DMS79 (cell line): ENCODE measurements at places on chromosomes 4 and X.

GRCh38 chr4:58739275-58739674, 1629.1 kb upstream of the IGFBP7 start:
- no peak for DNase-seq

- no peak for DNase-seq
These were observed 47.3 kb downstream of the TSPAN5 start for GRCh38 chr4:98610926-98611676.

DNA sequence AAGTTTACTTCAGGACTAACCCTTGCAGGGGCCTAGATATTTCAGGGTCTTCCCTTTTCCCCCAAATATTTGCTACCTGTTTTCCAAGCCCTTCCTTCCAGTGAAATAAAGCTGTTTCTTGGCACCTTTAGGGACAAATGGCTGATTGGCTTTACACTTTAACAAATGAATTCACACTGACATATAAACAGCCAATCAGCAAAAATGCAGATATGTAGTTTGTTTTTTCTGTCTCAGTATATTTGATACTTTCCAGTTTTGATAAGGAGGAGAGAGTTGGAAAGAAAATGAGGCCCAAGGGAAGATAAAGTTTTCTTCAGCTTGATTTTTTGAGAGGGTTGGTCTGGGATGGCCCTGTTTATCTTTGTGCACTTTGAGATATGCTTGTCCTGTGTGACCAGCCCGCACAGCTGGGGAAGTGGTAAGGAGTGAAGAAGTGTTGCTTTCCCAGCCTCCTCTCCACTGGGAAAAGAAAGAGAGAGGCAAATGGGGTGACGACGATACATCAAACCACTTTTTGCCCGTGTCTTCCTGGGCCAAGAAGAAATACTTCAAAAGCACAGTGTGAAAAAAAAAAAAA, 67.5 kb downstream of the MGST2 start:
- no peak for DNase-seq

- DNase-seq: no peak
These were observed 33.1 kb upstream of the EFNB1 start for GRCh38 chrX:68795741-68796140.

GRCh38 chr4:1851160-1851559, 4.8 kb downstream of the LETM1 start:
- DNase-seq: no peak

- DNase-seq: no peak
These were observed 377.8 kb upstream of the PRKX start for GRCh38 chrX:4091046-4091760.

DNA sequence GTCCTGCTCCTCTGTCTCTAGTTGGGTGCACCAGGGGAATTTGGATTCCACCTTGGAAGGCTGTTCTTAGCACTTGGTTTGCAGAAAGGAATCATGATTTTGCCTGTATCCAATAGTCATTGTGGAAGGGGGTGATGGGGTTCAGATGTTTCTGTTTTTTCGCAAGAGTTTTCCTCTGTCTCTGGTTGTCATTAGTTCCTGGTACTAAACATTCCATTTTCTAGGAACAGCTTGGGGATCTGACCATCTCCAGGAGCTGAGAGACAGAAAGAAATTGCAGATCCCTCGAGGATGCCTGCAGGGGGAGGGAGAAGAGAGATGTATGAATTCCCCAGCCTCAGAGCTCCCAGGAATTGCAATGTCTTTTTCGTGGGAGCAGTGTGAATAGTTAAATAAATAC, 70.9 kb downstream of the CYTL1 start:
- no peak for DNase-seq

- no peak for DNase-seq
These were observed 7.0 kb upstream of the TLR3 start for GRCh38 chr4:186061921-186062320.

DNA sequence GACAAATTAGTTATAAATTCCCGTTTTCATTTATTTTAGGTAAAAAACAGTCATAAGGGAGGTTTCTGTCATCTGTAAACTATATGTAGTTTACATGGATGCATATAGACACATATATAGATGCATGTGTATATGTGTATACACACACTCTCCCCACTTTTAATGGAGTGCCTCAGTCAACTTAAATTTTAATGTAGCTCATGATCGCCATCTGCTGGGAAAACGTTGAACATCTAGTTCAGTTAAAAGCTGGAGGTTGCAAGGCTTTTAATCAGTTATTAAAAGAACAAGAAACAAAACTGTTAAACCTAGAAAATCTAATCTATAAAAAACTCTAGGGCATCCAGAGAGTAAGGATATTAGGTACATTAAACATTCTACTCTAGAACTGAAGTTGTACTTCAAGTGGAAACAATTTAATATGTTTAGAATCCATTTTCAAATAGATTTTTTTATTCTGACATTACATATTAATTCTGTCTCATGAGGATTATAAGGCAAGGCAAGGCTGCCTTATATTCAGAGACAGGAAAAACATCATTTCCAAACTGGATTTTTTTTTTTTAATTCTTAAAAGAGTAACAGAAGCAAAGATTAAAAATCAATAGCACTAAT, 122.6 kb downstream of the SHISA3 start:
- DNase-seq: no peak

- DNase-seq: no peak
These were observed 8.5 kb upstream of the PCDH19 start for GRCh38 chrX:100418556-100418955.

DNA sequence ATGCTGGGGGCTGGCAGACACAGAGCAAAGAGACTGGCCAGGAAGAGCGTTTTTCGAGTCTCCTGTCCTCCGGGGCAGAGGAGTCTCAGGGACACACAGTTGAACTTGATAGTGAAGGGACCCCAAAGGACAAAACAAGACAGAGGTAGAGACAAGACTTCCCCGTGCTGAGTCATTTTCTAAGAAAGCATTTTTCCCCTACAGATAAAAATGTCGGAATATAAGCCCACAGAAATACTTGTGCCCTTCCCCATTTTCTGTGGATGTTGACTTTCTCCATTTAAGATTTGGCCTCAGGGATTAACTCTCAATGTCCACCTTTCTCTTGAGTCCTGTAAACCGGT, 523 bp upstream of the BTK start:
- no peak for DNase-seq

DNA sequence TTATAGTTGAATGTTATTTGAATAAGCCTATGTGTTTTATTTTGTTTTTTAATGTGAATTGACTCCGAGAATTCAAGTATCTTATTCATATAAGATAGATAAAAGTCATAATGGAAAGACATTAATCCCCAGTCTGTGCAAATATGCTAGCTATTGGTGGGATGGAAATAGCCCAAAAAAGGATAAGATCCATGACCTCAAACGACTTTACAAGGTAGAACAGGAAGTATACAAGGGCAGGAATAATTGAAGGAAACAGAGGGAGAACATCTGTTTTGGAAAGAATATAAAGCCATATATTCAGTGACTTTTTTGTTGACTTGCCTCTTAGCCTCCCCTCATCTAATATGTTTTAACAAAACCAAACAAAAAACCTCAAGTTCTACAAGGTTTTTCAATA, 9.0 kb downstream of the ABCE1 start:
- DNase-seq: no peak
